ENCODE measurements at places on chromosomes 13 and 19.

- DNase-seq = no peak
These were observed 25.1 kb downstream of the ELF1 start for GRCh38 chr13:40993987-40994386.

- peak; percentile 44 for DNase-seq
These were observed 13.6 kb downstream of the IER2 start for GRCh38 chr19:13163609-13164342.

DNA sequence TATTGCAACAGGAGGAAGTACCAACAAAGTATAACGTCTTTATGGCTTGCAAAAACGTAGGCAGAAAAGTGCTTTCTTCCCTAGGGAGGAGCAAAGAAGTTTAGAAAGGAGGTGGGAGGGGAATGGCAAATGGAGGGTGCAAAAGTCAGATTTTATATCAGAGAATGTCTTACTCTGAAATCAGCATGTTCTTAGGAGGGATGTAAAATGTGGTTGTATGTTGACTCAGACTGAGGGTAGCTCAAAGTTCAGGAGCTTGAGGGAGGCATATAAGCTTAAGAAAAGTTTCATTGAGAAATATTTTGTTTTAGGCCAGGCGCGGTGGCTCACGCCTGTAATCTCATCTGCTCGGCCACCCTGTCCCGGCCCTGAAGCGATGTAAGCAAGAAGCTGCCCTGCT lies 1.7 kb downstream of the ZNF90 start:
- DNase-seq = no peak

DNA sequence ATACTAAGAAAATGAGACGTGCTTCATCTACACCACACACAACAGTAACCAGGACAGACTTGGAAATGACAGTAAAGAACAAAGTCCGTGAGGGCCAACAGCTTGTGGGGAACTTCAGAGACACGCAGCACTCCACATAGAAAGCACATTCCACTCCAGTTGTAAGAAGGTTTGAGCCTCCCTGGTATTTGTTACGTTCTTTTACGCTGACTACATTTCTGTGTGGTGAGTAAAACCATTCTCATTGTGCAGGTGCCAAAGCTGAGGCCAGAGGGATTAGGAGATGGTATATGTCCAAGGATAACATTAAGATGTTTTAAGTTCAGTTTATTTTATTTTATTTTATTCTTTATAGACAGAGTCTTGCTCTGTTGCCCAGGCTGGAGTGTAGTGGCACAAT lies 1189.9 kb downstream of the UQCRFS1 start:
- DNase-seq = no peak

DNA sequence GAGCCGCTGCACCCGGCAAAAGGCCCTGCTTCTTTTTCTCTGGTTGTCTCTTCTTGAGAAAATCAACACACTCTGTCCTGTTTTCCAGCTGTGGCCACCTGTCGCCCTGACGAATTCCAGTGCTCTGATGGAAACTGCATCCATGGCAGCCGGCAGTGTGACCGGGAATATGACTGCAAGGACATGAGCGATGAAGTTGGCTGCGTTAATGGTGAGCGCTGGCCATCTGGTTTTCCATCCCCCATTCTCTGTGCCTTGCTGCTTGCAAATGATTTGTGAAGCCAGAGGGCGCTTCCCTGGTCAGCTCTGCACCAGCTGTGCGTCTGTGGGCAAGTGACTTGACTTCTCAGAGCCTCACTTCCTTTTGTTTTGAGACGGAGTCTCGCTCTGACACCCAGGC lies 17.2 kb downstream of the LDLR start:
- DNase-seq = no peak

DNA sequence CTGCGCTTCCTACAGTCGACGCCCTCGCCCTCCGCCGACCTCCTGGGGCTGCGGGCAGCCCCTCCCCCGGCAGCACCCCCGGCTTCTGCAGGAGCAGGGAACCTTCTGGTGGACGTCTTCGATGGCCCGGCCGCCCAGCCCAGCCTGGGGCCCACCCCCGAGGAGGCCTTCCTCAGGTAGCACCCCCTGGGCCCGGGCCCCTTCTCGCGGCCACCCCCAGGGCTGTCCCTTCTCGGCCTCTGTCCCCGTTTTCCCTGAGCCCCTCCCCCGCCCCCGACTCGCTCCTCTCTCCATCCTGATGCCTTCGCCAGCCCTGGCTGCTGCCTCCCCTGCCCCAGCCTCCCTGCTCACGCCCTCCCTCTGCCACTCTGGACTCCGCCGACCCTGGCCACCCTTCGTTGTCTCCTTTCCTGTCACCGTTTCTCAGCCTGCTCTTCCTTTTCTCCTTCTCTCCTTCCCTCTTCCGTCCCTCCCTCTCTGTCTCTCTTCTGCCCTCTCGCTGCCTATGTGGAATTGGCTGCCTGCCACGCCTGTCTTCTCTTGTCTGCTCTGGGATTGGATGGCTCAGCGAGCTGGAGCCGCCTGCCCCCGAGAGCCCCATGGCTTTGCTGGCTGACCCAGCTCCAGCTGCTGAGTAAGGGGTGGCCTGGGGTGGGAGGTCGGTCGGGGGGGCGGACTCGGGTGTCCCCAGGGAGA lies 11.0 kb downstream of the FUZ start:
- DNase-seq = no peak

DNA sequence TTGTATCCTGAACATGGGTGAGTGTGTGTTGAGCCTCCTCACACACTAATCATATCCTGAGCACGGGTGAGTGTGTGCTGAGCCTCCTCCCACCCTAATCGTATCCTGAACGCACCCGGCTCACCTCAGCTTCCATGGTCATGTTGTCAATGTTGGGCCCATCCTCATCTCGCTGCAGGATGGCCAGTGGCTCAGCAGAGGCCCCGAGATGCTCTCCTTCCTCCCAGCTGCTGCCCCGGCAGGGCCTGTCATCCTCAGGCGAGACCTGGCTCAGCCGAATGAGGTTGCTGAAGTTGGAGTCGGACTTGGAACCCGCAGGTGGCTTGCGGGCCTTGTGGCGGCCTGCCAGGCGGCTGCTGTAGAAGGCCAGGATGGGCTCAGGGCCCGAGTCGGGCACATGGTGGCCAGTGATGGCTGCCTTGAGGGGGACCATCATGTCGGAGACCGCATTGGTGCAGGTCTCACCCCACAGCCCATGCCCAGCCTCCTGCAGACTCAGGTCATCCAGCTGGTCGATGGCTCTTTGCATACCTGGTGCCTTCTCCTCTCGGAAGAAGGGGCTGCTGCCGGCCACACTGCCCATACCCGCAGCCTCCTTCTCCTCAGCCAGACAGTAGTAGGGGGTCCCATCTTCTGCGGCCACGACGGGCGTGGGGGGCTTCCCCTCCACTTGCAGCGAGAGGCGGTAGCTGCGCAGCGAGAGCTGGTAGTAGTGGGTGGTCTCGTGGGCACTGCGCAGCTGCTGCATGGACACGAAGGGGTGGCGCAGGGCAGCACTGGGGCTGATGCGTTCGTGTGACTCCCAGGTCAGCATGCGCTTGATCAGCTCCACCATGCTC lies 9.6 kb downstream of the HIPK4 start:
- DNase-seq = no peak

GRCh38 chr13:84272877-84273562 lies 390.7 kb upstream of the SLITRK1 start:
- DNase-seq = no peak

DNA sequence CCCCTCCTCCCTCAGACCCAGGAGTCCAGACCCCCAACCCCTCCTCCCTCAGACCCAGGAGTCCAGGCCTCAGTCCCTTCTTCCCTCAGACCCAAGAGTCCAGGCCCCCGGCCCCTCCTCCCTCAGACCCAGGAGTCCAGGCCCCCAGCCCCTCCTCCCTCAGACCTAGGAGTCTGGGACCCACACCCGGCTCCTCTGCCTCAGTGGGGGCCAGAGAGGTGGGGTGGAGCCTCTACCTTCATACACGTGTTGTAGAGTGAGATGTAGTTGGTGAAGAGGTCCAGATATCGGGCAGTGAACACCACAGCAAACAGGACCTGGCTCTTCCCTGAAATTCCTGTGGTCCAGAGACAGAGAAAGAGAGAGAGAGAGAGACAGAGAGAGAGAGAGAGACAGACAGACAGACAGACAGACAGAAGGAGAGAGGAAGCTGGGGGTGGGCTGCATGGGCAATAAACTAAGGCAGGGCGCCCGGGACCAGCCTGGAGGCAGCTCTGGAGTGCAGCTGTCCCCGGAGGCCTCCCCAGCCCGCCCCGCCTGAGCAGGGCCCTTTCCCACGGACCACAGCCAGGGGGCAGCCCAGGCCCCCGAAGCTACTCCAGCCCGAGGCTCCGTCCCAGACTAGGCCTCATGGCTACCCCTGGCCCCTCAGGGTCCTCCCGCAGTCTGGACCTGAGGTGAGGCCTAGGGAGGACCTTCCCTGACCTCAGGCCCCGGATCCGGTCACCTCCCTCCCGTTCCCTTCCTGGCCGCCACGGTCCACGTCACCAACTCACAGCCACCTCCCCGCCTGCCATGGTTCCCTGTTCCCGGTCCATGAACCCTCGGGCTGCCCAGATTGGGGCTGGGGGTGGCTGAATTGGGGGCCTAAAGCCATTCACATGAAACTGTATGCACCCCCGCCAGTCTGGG lies 907 bp downstream of the KDELR1 start:
- peak; percentile 62 for DNase-seq

DNA sequence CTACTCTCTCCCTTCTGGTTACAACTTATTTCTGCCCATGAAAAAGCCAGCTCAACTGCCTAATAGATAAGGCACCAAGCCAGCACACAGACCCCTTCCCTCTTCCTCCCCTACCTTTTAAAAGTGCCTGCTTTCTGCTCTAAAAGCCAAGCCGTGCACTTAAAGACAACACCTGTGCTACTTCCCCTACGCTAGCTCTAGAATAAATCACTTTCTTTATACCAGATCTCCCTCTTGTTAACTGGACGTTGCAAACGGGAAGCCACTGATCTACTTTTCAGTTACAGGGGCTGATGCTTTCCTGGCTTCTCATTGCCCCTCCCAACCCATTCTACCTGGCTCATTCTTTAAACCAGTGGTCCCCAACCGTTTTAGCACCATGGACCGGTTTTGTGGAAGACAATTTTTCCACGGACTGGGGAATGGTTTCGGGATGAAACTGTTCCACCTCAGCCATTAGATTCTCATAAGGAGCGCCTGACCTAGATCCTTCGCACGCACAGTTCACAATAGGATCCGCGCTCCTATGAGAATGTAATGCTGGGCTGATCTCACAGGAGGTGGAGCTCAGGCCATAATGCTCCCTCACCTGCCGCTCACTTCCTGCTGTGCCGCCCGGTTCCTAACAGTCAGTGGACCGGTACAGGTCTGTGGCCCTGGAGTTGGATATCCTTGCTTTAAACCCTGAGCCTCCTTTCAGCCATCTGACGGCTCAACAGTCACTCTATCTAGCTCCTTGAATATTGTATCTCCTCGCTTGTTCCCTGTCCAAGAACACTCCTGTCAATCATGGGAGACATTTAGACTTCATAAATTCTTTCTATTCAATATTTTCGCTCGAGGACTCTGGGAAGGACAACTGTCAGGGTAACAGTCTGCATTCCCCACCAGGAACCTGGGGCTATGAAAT lies 841 bp upstream of the ZNF223 start:
- peak; percentile 13 for DNase-seq

GRCh38 chr19:11692127-11692790 lies 46.5 kb downstream of the ZNF823 start:
- DNase-seq = no peak

- peak; percentile 21 for DNase-seq
These were observed 1.0 kb upstream of the ETHE1 start for GRCh38 chr19:43527860-43528622.

GRCh38 chr19:18156841-18157464 lies 4.0 kb downstream of the PIK3R2 start:
- DNase-seq = no peak

- DNase-seq = no peak
These were observed 107.8 kb downstream of the EDNRB start for GRCh38 chr13:77810878-77811277.

DNA sequence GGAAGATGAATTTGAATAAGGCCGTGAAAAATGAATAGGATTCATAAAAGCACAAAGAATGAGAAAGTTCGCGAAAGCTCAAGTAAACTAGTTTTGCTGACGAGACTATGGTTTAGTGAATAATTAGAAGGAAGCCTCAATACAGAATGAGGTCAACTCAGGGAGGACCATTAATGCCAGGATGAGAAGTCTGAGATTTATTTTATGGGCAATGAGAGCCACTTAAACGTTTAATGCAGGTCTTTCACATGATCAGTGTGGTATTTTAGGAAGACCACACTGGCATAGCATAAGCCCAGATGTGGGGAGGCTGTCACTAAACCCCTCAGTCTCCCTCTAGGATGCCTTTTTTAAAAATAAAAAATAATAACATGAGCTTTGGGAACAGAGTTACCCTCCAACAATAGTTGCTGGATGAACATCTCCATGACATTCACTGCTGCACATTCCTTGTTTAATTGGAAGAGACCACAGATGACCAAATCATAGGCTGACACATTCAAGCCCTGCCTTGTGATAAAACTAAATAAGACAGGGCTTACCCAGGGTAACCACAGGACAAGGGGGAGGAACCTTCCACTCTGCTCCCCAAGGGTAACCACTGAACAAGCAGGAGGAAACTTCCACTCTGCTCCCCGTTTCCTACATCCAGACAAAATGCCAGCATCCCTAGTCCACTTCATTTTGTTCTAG lies 43.6 kb upstream of the LSM14A start:
- no peak for DNase-seq

GRCh38 chr13:35787937-35788336 lies 311.4 kb upstream of the MAB21L1 start:
- DNase-seq = no peak

- DNase-seq = no peak
These were observed 155.0 kb upstream of the SOX1 start for GRCh38 chr13:111911754-111912452.

- no peak for DNase-seq
These were observed 426.7 kb downstream of the LIG4 start for GRCh38 chr13:107788464-107789165.

DNA sequence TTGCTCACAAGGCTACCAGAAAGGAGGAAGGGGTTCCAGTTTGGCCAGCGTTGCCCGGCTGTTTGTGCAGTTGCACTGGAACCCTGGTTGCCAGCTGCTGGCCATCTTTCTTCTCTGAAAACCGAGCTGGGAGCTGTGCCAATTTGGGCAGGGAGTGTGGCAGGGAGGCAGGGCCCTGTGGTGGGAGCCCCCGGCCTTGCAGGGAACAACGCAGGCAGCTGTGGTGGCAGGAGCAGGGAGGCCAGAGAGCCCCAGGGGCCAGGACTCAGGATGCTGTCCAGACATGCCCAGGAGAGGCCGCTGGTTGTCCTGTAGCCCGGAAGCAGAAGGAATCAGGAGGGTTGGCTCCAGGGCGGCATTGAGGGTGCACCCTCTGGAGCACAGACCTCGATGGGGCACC lies 4.8 kb downstream of the KMT5C start:
- no peak for DNase-seq

GRCh38 chr19:57812226-57812625 lies 2.5 kb downstream of the ZNF552 start:
- DNase-seq = no peak

- DNase-seq = peak; percentile 69
These were observed 594 bp downstream of the URI1 start for GRCh38 chr19:29942404-29943261.

Measured in stimulated activated CD4-positive, alpha-beta T cell treated with anti-CD3 and anti-CD28 coated beads, Interleukin-4, amount 100 ng/mL, for 24 hours (primary cell).